ENCODE measurements at places on chromosomes 16 and 17. TPM values are rescaled to one million over a fixed set of nuclear protein-coding genes. Genes with fewer than 3 reads are reported as not detected.

GRCh38 chr16:67647111-67647651 is 2.2 kb downstream of the CARMIL2 start:
- H3K4me3 ChIP-seq, result no peak overlapping the region
- H3K27ac ChIP-seq, result no peak overlapping the region
- no peaks in the 10 kb centered on the region for H3K36me3 ChIP-seq
- no peaks in the 10 kb centered on the region for H3K4me1 ChIP-seq
- peaks cover 45% of the 10 kb centered on the region for H3K27me3 ChIP-seq

ABAT gene
- 7.9 TPM for total RNA-seq

DNA sequence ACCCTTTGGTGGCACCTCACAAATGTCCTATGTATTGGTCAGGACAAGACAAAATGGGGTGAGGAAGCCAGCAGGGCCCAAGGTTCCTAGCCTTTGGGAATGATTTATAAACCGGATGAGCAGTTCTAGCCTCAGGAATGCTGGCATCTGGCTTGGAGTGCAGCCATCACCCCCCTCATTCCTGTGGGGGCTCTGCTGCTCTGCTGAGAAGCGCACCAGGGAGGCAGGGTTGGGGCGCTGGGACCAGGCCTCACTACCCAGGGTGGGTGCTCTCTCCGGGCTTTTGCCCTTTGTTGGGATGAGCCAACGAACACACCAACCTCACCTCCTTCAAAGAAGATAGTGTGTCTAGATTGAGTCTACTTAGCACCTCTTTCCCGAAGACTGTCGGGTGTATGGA is 39.2 kb downstream of the TMEM11 start:
- no peaks in the 10 kb centered on the region for H3K4me1 ChIP-seq
- no peak for DNase-seq

TAT gene
- total RNA-seq, result not detected

DNA sequence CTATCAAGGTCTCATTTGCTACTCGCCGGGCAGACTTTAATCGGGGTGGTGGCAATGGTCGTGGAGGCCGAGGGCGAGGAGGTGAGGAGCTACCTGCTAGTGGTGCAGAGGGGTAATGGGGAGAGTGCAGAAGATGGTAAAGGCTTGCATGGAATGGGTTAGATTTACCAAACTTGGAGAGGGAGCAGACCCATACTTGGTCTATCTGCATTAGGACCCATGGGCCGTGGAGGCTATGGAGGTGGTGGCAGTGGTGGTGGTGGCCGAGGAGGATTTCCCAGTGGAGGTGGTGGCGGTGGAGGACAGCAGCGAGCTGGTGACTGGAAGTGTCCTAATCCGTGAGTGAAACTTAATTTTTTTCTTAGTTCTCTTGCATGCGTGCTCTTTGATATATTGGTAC is 10.1 kb downstream of the FUS start:
- no peak overlapping the region for H3K27ac ChIP-seq
- H3K27me3 ChIP-seq, result no peaks in the 10 kb centered on the region
- H3K4me3 ChIP-seq, result no peak overlapping the region

TBC1D3C gene
- not detected for total RNA-seq

- H3K4me1 ChIP-seq, result peaks cover 3% of the 10 kb centered on the region
- DNase-seq, result no peak
- H3K27ac ChIP-seq, result peak overlapping the region; percentile 10
- H3K4me3 ChIP-seq, result no peak overlapping the region
These were observed 21.6 kb downstream of the VAC14 start for GRCh38 chr16:70779361-70779760.

CSH1 gene
- not detected for total RNA-seq

GRCh38 chr17:74892013-74892841 is 1.2 kb downstream of the FADS6 start:
- no peak for DNase-seq
- peaks cover 72% of the 10 kb centered on the region for H3K27me3 ChIP-seq
- H3K4me1 ChIP-seq, result peaks cover 6% of the 10 kb centered on the region
- no peak overlapping the region for H3K4me3 ChIP-seq
- H3K27ac ChIP-seq, result no peak overlapping the region
- H3K36me3 ChIP-seq, result no peaks in the 10 kb centered on the region

ALOX12 gene
- 0.21 TPM for total RNA-seq

DNA sequence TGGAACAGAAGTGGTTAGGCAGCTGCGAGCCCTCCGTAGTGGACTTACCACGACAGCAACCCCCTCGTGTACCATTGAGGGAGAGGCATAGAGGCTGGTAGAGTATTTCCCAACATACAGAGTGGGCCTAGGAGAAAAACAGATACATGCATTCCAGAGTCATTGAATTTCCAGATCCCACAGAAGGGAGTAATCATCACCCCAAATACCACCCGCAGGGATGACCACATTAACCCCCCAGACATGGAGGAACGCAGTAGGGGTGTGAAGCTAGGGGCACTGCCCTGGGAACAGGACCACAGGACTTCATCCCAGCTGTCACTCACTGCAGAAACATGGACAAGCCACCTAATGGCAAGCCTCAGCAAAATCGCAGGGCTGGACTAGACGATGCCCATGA is 44.7 kb upstream of the ICAM2 start:
- no peak for DNase-seq
- no peaks in the 10 kb centered on the region for H3K4me1 ChIP-seq
- H3K36me3 ChIP-seq, result no peaks in the 10 kb centered on the region
- no peak overlapping the region for H3K4me3 ChIP-seq

LITAFD gene
- not detected for total RNA-seq

- no peaks in the 10 kb centered on the region for H3K36me3 ChIP-seq
- H3K4me3 ChIP-seq, result no peak overlapping the region
- no peaks in the 10 kb centered on the region for H3K4me1 ChIP-seq
- H3K27ac ChIP-seq, result no peak overlapping the region
These were observed 13.5 kb downstream of the ITGB4 start for GRCh38 chr17:75734674-75735294.

DNA sequence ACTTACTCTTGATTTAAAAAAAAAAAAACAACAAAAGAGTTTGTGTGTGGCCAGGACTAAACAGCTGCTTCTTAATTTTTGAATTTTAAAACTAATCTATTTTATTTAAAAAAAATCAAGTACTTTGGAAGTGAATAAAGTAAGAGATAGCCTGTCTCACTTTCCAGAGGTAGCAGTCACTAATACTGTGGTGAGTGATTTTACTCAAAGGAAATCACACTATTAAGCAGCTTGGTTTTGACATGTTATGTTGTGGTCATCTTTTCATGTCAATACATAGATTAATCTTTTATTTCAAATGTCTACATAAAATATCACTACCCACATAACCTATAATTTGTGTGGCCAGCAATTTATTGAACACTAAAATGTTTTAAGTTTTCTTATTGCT is 102.2 kb upstream of the HLF start:
- no peaks in the 10 kb centered on the region for H3K4me1 ChIP-seq
- H3K36me3 ChIP-seq, result no peaks in the 10 kb centered on the region
- DNase-seq, result no peak
- no peak overlapping the region for H3K27ac ChIP-seq
- no peaks in the 10 kb centered on the region for H3K27me3 ChIP-seq

PLEKHH3 gene
- total RNA-seq, result 22.8 TPM

- peaks cover 38% of the 10 kb centered on the region for H3K4me1 ChIP-seq
- H3K27me3 ChIP-seq, result no peaks in the 10 kb centered on the region
- no peak for DNase-seq
- H3K4me3 ChIP-seq, result no peak overlapping the region
- no peaks in the 10 kb centered on the region for H3K36me3 ChIP-seq
- H3K27ac ChIP-seq, result no peak overlapping the region
These were observed 14.3 kb downstream of the JUP start for GRCh38 chr17:41772218-41772585.

GRCh38 chr17:6456914-6457687 is 12.8 kb downstream of the PIMREG start:
- no peak for DNase-seq
- no peaks in the 10 kb centered on the region for H3K36me3 ChIP-seq
- peaks cover 61% of the 10 kb centered on the region for H3K4me1 ChIP-seq

PDE6G gene
- not detected for total RNA-seq

GRCh38 chr16:35352431-35352830 is 1893.0 kb downstream of the TP53TG3F start:
- H3K36me3 ChIP-seq, result no peaks in the 10 kb centered on the region
- DNase-seq, result no peak
- no peak overlapping the region for H3K4me3 ChIP-seq
- H3K4me1 ChIP-seq, result no peaks in the 10 kb centered on the region

KRT33B gene
- not detected for total RNA-seq

GRCh38 chr16:9322769-9323168 is 231.3 kb downstream of the HAPSTR1 start:
- H3K27ac ChIP-seq, result no peak overlapping the region
- no peak overlapping the region for H3K4me3 ChIP-seq
- H3K27me3 ChIP-seq, result no peaks in the 10 kb centered on the region

- H3K36me3 ChIP-seq, result no peaks in the 10 kb centered on the region
- no peak overlapping the region for H3K27ac ChIP-seq
- no peak for DNase-seq
- no peaks in the 10 kb centered on the region for H3K4me1 ChIP-seq
- no peak overlapping the region for H3K4me3 ChIP-seq
These were observed 605.2 kb downstream of the KCNJ2 start for GRCh38 chr17:70774339-70775117.

- no peak overlapping the region for H3K4me3 ChIP-seq
- no peak overlapping the region for H3K27ac ChIP-seq
- H3K27me3 ChIP-seq, result no peaks in the 10 kb centered on the region
- no peak for DNase-seq
- peaks cover 49% of the 10 kb centered on the region for H3K4me1 ChIP-seq
- no peaks in the 10 kb centered on the region for H3K36me3 ChIP-seq
These were observed 43.4 kb downstream of the ANKRD11 start for GRCh38 chr16:89446975-89447293.

PLCG2 gene
- 5.0 TPM for total RNA-seq

- no peak overlapping the region for H3K27ac ChIP-seq
- DNase-seq, result no peak
- no peaks in the 10 kb centered on the region for H3K36me3 ChIP-seq
- H3K4me1 ChIP-seq, result peaks cover 20% of the 10 kb centered on the region
- H3K4me3 ChIP-seq, result no peak overlapping the region
These were observed 15.4 kb downstream of the FBXO31 start for GRCh38 chr16:87368029-87368770.

CHRNE gene
- total RNA-seq, result not detected

GRCh38 chr17:62597920-62598319 is 29.6 kb upstream of the MRC2 start:
- H3K4me1 ChIP-seq, result no peaks in the 10 kb centered on the region
- no peaks in the 10 kb centered on the region for H3K27me3 ChIP-seq
- H3K4me3 ChIP-seq, result no peak overlapping the region
- H3K36me3 ChIP-seq, result peaks cover 22% of the 10 kb centered on the region

- no peaks in the 10 kb centered on the region for H3K27me3 ChIP-seq
- no peak overlapping the region for H3K4me3 ChIP-seq
- H3K4me1 ChIP-seq, result no peaks in the 10 kb centered on the region
- no peaks in the 10 kb centered on the region for H3K36me3 ChIP-seq
- no peak for DNase-seq
These were observed 585.0 kb downstream of the TMEM114 start for GRCh38 chr16:8005096-8005860.

MFSD11 gene
- 25.7 TPM for total RNA-seq

Measured in neural progenitor cell (in vitro differentiated cells).